ENCODE measurements at places on chromosomes 7 and 10. TPM values are rescaled to one million over a fixed set of nuclear protein-coding genes. Genes with fewer than 3 reads are reported as not detected.

BAIAP2L1 gene
- total RNA-seq = 120 TPM

DNA sequence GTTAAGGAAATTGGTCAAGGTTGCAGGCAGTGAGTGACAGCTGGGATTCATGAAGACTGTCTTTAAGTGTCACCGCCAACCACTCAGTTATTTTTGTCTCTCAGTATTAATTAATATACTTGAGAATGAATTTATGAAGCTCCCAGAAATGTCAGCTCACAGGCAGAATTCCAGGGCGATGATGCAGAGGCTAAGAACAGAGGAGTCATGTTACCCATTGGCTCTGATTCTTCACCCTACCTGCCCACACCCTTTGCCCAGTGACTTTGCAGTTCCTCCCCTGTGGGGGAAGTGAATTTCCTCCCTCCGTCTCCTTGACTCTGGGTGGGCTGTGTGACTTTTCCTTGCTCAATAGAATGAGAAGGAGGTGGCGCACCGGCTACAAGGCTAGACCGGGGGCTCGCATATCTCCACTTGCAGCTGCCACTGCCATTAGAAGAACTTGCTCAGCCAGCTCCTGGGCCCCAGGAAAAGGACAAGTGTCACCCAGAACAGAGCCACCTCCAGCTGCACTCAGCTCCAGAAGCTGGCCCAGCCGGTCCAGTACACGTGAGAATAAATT lies 157.1 kb upstream of the PRKCQ start:
- DNase-seq = no peak
- no peaks in the 10 kb centered on the region for H3K36me3 ChIP-seq
- no peaks in the 10 kb centered on the region for H3K27me3 ChIP-seq

DNA sequence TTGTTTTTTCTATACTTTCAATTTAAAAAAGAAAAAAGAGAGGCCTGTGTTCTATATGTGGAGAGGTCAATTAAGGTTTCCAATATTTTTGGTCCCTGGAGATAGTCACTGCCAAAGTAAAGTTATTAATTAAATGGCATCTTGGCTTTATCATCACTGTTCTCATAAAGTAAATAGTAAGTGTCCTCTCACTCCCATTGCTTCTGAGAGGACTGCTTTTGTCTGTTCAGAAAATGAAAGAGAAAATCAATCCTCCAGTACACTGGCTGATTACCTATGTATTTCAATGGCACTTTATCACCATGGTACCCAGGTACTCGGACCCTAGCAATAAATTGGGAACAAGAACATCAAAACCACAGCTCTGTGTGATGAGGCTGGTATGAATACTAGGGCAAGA lies 94.0 kb downstream of the RNLS start:
- H3K27ac ChIP-seq = no peak overlapping the region
- no peaks in the 10 kb centered on the region for H3K4me1 ChIP-seq
- no peak overlapping the region for H3K4me3 ChIP-seq
- no peak for DNase-seq
- no peaks in the 10 kb centered on the region for H3K27me3 ChIP-seq

GSTO2 gene
- total RNA-seq = 28.5 TPM

MYPN gene
- 39.1 TPM for total RNA-seq

GRCh38 chr7:34064519-34065158 lies 159.3 kb downstream of the BMPER start:
- no peaks in the 10 kb centered on the region for H3K36me3 ChIP-seq
- H3K27ac ChIP-seq = no peak overlapping the region
- H3K4me1 ChIP-seq = no peaks in the 10 kb centered on the region
- H3K27me3 ChIP-seq = no peaks in the 10 kb centered on the region
- no peak for DNase-seq
- H3K4me3 ChIP-seq = no peak overlapping the region

GRCh38 chr7:13633857-13634256 lies 355.6 kb downstream of the ETV1 start:
- no peaks in the 10 kb centered on the region for H3K27me3 ChIP-seq
- H3K4me3 ChIP-seq = no peak overlapping the region
- no peak for DNase-seq

- no peaks in the 10 kb centered on the region for H3K27me3 ChIP-seq
- H3K36me3 ChIP-seq = no peaks in the 10 kb centered on the region
- no peak overlapping the region for H3K4me3 ChIP-seq
- no peak for DNase-seq
Measured at GRCh38 chr10:12949248-12949647, 52.3 kb downstream of the CCDC3 start.

- H3K4me1 ChIP-seq = no peaks in the 10 kb centered on the region
- no peaks in the 10 kb centered on the region for H3K36me3 ChIP-seq
- H3K4me3 ChIP-seq = peak overlapping the region; percentile 32
- no peak overlapping the region for H3K27ac ChIP-seq
- H3K27me3 ChIP-seq = peaks cover 22% of the 10 kb centered on the region
- no peak for DNase-seq
Measured at GRCh38 chr7:157851501-157852067, 514.8 kb downstream of the DNAJB6 start.

- no peaks in the 10 kb centered on the region for H3K36me3 ChIP-seq
- no peaks in the 10 kb centered on the region for H3K27me3 ChIP-seq
- H3K27ac ChIP-seq = no peak overlapping the region
- no peak overlapping the region for H3K4me3 ChIP-seq
- H3K4me1 ChIP-seq = no peaks in the 10 kb centered on the region
- no peak for DNase-seq
Measured at GRCh38 chr10:2439000-2439399, 628.3 kb upstream of the PFKP start.

C7orf33 gene
- not detected for total RNA-seq

GRCh38 chr7:66301737-66302136 lies 96.6 kb downstream of the TPST1 start:
- no peaks in the 10 kb centered on the region for H3K27me3 ChIP-seq
- no peak overlapping the region for H3K27ac ChIP-seq
- H3K36me3 ChIP-seq = no peaks in the 10 kb centered on the region
- no peak for DNase-seq
- peaks cover 10% of the 10 kb centered on the region for H3K4me1 ChIP-seq

GRCh38 chr7:43124388-43124787 lies 11.9 kb downstream of the HECW1 start:
- H3K27me3 ChIP-seq = peaks cover 9% of the 10 kb centered on the region
- H3K27ac ChIP-seq = no peak overlapping the region
- no peak for DNase-seq
- H3K4me3 ChIP-seq = no peak overlapping the region
- no peaks in the 10 kb centered on the region for H3K36me3 ChIP-seq

DNA sequence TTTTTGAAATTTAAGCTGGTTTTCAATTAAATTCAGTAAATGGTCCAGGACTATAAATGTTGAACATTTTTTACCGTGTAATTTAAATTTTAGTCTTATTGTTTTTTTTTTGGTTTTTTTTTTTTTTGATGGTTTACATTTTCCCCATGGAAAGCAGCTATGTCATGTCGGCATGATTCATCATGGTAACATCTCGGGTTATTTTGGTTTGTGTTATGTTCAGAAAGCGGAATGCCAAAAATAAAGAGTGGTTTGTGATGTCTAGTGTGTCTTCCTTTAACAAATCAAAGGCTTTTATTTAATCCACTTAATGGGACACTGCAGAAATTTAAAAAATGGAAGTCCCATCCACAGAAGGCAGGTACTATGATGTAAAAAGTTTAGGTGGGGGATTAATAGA lies 58.5 kb downstream of the TRUB1 start:
- no peak overlapping the region for H3K27ac ChIP-seq
- H3K4me3 ChIP-seq = no peak overlapping the region
- no peaks in the 10 kb centered on the region for H3K27me3 ChIP-seq
- no peak for DNase-seq
- peaks cover 7% of the 10 kb centered on the region for H3K4me1 ChIP-seq

DNA sequence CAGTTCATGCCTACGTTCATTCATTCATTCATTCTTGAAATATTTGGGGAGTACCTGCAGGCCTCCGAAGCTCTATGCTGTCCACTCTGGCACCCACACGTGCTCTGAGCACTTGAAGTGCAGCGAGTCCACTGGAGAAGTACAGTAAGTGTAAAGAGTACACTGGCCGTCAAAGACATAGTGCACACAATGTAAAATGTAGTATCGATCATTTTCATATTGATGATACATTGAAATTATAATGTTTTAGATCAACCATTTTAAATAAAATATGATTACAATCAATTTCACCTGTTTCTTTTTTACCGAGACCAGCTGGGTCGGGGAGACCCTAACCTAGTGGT lies 37.0 kb upstream of the PURB start:
- no peaks in the 10 kb centered on the region for H3K4me1 ChIP-seq
- no peaks in the 10 kb centered on the region for H3K27me3 ChIP-seq
- no peaks in the 10 kb centered on the region for H3K36me3 ChIP-seq
- H3K27ac ChIP-seq = no peak overlapping the region
- no peak for DNase-seq

- no peaks in the 10 kb centered on the region for H3K36me3 ChIP-seq
- DNase-seq = peak; percentile 77
- peaks cover 39% of the 10 kb centered on the region for H3K4me1 ChIP-seq
- peak overlapping the region; percentile 39 for H3K27ac ChIP-seq
Measured at GRCh38 chr7:112484671-112485167, 3.9 kb downstream of the LSMEM1 start.

GRCh38 chr10:110812583-110812982 lies 59.1 kb upstream of the PDCD4 start:
- H3K4me3 ChIP-seq = no peak overlapping the region
- no peaks in the 10 kb centered on the region for H3K36me3 ChIP-seq
- H3K27me3 ChIP-seq = no peaks in the 10 kb centered on the region
- H3K27ac ChIP-seq = no peak overlapping the region

DNA sequence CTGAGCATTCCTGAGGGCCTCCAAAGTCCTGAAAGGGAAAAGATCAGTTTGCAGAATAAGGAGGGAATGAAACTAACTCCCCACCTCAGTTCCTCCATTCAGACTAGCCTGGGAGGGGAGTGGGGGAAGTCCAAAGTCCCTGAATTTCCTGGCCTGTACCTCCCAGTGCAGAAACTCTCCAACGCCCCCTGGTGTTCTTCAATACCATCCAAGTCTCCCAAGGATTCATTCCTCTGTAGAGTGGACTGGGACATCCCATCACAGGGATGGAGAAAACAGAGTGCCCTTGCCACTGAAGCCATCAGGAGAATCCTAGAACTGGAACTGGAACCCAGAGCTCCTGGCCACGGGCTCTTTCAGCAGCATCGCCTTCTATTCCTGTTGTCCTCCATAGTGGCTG lies 1.6 kb upstream of the COL13A1 start:
- peaks cover 7% of the 10 kb centered on the region for H3K27me3 ChIP-seq
- no peak overlapping the region for H3K4me3 ChIP-seq
- H3K4me1 ChIP-seq = peaks cover 9% of the 10 kb centered on the region

DNA sequence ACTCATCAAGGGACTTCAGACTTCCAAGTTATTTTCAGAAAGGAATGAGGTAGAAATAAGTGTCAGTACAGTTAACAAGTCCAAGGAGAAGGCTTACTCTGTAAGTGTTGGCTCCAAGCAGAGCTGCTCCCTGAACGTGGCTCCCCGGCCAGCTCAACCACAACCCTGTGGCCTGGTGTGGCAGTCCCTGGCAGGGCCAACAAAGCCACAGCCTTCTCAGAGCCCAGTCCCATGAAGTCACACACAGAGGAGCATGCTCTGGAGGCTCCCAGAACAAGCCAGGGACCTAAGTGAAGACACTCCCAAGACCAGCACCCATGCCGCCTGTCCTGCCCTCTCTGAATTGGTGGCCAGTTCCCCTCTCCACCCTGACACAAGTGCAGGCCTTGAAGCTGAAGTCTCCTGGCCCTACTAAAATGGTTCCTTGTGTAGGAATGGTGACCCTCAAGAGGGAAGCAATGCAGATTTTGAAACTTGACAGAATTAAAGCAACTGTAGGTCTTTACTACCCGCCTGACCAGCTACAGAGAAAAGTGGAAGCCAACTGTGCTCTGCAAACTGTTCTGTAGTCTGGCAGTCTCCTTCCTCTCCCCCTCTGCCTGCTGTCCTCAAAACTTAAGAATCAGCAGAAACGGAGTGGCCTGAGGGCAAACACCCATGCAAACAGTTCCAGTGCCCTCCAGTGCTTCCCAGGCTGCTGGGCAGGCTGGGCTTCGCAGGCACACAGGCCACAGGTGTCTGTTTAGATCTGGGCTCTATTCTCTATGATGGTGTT lies 51.1 kb downstream of the NOD1 start:
- H3K4me1 ChIP-seq = no peaks in the 10 kb centered on the region
- H3K27ac ChIP-seq = no peak overlapping the region
- H3K27me3 ChIP-seq = no peaks in the 10 kb centered on the region
- no peak overlapping the region for H3K4me3 ChIP-seq

GRCh38 chr7:10300577-10300976 lies 673.1 kb upstream of the PHF14 start:
- no peaks in the 10 kb centered on the region for H3K4me1 ChIP-seq
- H3K27me3 ChIP-seq = no peaks in the 10 kb centered on the region
- H3K27ac ChIP-seq = no peak overlapping the region
- H3K4me3 ChIP-seq = no peak overlapping the region

DNA sequence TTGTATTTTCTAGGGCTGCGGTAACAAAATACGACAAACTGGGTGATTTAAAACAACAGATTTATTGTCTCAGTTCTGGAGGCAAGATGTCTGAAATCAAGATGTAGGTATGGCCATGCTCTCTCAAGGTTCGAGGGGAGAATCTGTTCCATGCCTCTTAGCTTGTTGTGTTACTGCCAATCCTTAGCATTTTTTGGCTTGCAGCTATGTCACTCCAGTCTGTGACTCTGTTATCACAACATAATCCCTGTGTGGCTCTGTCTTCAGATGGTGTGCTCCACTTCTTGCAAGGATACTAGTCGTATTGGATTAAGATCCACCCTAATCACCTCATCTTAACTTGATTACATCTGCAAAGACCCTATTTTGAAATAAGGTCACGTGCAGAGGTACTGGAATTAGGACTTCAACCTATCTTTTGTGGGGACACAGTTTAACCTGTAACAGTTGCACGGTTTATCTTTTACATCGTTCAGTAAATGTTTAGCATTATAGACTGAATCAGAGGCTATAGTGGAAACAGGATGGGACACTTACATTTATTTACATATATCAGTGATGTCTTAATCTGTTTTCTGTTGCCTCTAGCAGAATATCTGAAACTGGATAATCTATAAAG lies 3.1 kb downstream of the C1GALT1 start:
- no peaks in the 10 kb centered on the region for H3K27me3 ChIP-seq
- H3K4me1 ChIP-seq = peaks cover 23% of the 10 kb centered on the region

DNA sequence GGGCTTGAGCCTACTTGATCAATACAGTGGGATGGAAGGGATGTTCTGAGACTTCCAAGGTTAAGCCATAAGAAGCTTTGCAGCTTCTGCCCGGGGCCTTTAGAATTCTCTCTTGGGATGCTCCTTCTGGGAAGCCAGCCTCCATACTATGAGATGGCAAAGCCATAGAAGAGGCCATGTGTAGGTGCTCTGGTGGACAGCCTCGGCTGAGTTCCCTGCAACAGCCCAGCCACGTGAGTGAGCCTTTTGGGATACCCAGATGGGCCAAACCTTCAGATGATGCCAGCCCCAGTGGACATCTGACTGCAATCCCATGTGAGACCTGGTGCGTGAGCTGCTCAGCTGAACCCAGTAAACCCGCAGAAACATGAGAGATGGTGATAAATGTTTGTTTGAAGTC lies 370.6 kb downstream of the RPS24 start:
- no peak overlapping the region for H3K4me3 ChIP-seq
- H3K27me3 ChIP-seq = peaks cover 19% of the 10 kb centered on the region
- no peak overlapping the region for H3K27ac ChIP-seq
- no peaks in the 10 kb centered on the region for H3K4me1 ChIP-seq
- no peak for DNase-seq

OR2A5 gene
- total RNA-seq = not detected

LIPM gene
- total RNA-seq = not detected

NPS gene
- total RNA-seq = not detected

TRIM4 gene
- total RNA-seq = 28.1 TPM
